ENCODE measurements at places on chromosomes 16 and 17.

GRCh38 chr17:47987240-47987835, 16.4 kb downstream of the CDK5RAP3 start:
- DNase-seq = peak; percentile 54

- no peak for DNase-seq
These were observed 19.2 kb downstream of the PTRH2 start for GRCh38 chr17:59688008-59688407.

- no peak for DNase-seq
These were observed 5.2 kb downstream of the METRNL start for GRCh38 chr17:83084621-83085056.

DNA sequence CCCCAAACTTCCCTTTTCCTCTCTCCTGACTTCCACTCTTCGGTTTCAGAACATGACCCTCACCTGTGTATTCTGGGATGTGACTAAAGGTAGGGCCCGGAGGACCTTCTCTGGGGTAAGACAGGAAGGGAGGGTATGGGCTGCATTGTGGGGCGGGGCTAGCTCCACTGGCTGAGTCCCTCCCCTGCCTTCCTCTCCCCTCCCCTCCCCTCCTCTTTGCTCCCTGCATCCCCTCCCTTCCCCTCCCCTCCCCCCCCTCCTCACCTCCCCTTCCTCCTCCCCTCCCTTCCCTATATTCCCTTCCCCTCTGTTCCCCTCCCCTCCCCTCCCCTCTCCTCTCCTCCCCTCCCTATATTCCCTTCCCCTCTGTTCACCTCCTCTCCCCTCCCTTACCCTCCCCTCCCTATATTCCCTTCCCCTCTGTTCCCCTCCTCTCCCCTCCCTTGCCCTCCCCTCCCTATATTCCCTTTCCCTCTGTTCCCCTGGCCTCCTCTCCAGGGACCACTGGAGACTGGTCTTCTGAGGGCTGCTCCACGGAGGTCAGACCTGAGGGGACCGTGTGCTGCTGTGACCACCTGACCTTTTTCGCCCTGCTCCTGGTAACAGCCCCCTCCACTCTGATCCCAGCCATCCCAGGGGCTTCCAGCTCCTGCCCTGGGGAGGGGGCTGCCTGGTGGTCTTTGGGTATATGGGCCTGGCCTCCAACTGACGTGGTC, 11.8 kb downstream of the ADGRG3 start:
- no peak for DNase-seq

- DNase-seq = no peak
These were observed 3.4 kb downstream of the ALDOA start for GRCh38 chr16:30068750-30069610.

DNA sequence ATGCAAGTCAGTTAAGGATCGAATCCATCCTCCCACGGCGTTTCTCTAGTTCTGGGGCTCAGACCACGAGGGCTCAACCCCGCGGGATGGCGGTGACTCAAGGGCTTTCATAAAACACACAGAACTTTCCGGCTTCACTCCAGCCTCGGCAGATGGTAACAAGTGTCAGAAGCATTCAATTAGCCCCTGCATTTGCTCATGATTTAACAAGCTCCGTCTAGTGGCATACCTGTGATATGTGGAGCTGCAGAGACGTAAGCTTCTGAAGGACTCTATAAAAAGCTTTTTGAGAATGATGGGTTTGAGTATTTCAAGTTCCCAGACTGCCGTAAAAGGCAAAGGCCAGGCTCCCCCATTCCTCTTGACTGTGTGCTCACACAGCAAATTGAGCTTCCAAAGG, 91.3 kb upstream of the SEC14L1 start:
- DNase-seq = no peak

GRCh38 chr16:81237282-81237681, 1.2 kb upstream of the BCO1 start:
- no peak for DNase-seq

GRCh38 chr17:29049541-29050145, 6.7 kb downstream of the PIPOX start:
- DNase-seq = no peak

- DNase-seq = peak; percentile 63
These were observed 63.9 kb downstream of the RTN4RL1 start for GRCh38 chr17:1961189-1961588.
